ENCODE measurements at places on chromosomes 11 and 22. TPM values are rescaled to one million over a fixed set of nuclear protein-coding genes. Genes with fewer than 3 reads are reported as not detected.

DNA sequence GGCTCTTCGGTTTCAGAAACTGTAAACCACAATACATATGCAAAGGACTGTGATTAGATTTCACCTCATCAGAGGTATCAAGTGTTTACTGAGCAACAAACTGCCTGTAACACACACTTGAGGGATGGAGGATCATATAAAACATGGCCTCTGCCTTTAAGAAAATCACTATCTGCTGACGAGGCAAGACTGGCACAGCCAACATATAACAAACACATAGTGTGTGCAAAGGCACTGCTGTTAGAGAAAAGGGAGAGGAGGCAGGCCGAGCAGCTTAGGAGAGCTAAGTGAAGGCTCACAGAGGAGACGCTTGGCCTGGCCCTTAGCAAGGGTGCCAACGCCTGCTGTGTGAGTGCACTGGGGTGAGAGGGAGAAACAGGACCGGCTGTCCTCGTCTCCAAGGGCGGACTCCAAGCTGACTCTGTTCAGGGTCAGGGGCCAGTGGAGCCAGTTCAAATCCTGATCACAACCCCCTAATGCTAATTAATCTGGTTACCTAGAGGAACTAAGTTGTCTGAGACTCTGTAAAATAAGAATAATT lies 48.2 kb downstream of the LRFN4 start:
- H3K27ac ChIP-seq: peak overlapping the region; percentile 64
- H3K27me3 ChIP-seq: no peaks in the 10 kb centered on the region
- H3K4me1 ChIP-seq: no peaks in the 10 kb centered on the region
- peak overlapping the region; percentile 59 for H3K4me3 ChIP-seq

GRCh38 chr11:14304601-14305000 lies 54.4 kb downstream of the RRAS2 start:
- DNase-seq: no peak
- H3K4me3 ChIP-seq: no peak overlapping the region
- H3K27me3 ChIP-seq: no peaks in the 10 kb centered on the region
- H3K4me1 ChIP-seq: no peaks in the 10 kb centered on the region

DNA sequence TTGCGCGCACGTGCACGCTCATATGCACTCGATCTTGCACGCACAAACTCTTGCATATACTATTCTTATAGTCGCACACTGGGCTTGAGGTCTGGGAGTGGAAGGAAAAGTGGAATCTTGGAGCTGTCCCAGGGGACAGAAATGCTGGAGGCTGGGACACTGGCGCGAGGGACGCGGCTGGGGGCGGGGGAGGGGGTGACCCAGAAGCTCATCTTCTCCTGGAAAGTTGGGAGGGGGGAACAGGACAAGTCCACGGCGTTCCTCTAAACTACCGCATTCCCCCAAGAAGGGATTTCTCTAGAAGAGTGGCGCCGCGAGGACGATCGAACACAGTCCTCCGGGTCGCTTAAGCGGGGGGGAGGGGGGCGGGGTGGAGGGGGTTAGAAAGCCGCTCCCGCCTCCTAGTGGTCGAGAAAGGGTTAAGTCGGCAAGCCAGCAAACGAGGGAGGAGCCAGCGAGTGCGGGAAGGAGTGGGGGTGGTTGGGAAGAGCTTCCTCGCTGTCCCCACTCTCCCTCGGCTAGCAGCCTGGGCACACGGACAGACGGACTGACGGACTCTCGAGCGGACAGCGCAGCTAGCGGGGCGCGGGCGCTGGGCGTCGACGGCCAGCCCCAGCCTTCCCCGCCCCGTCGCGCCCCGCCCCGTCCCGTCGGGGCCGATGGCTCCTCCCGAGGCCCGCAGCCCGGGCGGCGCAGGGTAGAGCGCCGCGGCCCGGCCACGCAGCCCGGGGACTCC lies at the start of gene RTN4RL2:
TSS of gene RTN4RL2 (plus strand) at position 507 of the 736 bp plus-strand sequence. CDS start 338 bp downstream, outside the sequence.
- peak within 1 kb of the TSS; percentile 56 for H3K4me3 ChIP-seq
- peak; percentile 77 for DNase-seq
- no peaks in the 10 kb centered on the region for H3K4me1 ChIP-seq
- no peaks in the 10 kb centered on the region for H3K27me3 ChIP-seq
- peak within 1 kb of the TSS; percentile 74 for H3K27ac ChIP-seq

- H3K27ac ChIP-seq: no peak overlapping the region
- no peaks in the 10 kb centered on the region for H3K4me1 ChIP-seq
- no peak overlapping the region for H3K4me3 ChIP-seq
These were observed 37.4 kb downstream of the CSRP3 start for GRCh38 chr11:19164230-19164855.

GRCh38 chr11:11981364-11981763 lies 27.1 kb downstream of the DKK3 start:
- H3K27ac ChIP-seq: no peak overlapping the region
- H3K4me1 ChIP-seq: peaks cover 5% of the 10 kb centered on the region
- no peaks in the 10 kb centered on the region for H3K36me3 ChIP-seq
- H3K27me3 ChIP-seq: no peaks in the 10 kb centered on the region
- no peak for DNase-seq

DNA sequence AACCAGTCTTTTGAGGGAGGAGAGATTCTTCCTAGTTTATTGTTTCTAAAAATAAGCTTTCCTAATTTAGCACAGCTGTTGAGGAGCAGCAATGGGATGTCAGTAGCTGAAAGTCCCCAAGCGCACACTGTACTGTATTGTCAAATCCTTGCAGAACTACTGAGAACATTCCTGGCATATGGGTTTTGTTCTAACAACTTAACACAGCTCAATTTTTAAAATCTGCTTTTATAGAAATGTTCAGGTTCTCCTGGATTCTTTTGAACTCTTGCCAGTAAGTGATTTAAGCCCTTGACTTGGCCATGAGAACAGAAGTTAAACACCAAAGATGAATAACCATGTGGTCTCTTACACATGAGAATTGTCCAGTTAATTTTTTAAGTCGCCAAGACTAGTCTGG lies 218.6 kb downstream of the FAT3 start:
- no peak overlapping the region for H3K4me3 ChIP-seq
- no peak for DNase-seq
- H3K36me3 ChIP-seq: no peaks in the 10 kb centered on the region
- no peaks in the 10 kb centered on the region for H3K4me1 ChIP-seq
- H3K27ac ChIP-seq: no peak overlapping the region

- H3K4me1 ChIP-seq: peaks cover 20% of the 10 kb centered on the region
- no peaks in the 10 kb centered on the region for H3K27me3 ChIP-seq
- H3K36me3 ChIP-seq: no peaks in the 10 kb centered on the region
- no peak overlapping the region for H3K4me3 ChIP-seq
- DNase-seq: no peak
- no peak overlapping the region for H3K27ac ChIP-seq
These were observed 27.0 kb upstream of the SORL1-AS1 start for GRCh38 chr11:121479698-121480238.

- H3K27ac ChIP-seq: no peak overlapping the region
- no peaks in the 10 kb centered on the region for H3K36me3 ChIP-seq
- H3K4me1 ChIP-seq: no peaks in the 10 kb centered on the region
- H3K27me3 ChIP-seq: no peaks in the 10 kb centered on the region
These were observed 1162.2 kb downstream of the BRD1 start for GRCh38 chr22:48665311-48665995.

GSTT2 gene
- not detected for total RNA-seq

VWCE gene
- total RNA-seq: 37.1 TPM

RAB36 gene
- total RNA-seq: 0.12 TPM

PNPLA5 gene
- total RNA-seq: not detected

CNTF gene
- 0.87 TPM for total RNA-seq

OVOL1 gene
- total RNA-seq: not detected

ACRV1 gene
- total RNA-seq: not detected

LRRC74B gene
- total RNA-seq: not detected

TBX10 gene
- total RNA-seq: 0.29 TPM
